ENCODE measurements at places on chromosomes 5 and 9. TPM values are rescaled to one million over a fixed set of nuclear protein-coding genes. Genes with fewer than 3 reads are reported as not detected.

Gene PDCD1LG2
- total RNA-seq = 7.8 TPM

Gene ZNF367
- total RNA-seq = 0.14 TPM

Gene RNF180
- total RNA-seq = 2.7 TPM

Gene CDH18
- total RNA-seq = under 0.01 TPM

Gene MYORG
- 14.1 TPM for total RNA-seq

Gene CDH6
- 0.14 TPM for total RNA-seq

Gene TSLP
- 1.2 TPM for total RNA-seq

Gene MARCOL
- total RNA-seq = not detected

Gene SPOCK1
- total RNA-seq = 53.3 TPM

Gene MCCC2
- 23.6 TPM for total RNA-seq

Gene ZNF618
- 2.1 TPM for total RNA-seq

Gene TGFBI
- 721 TPM for total RNA-seq

Gene LCN2
- total RNA-seq = 49.6 TPM

Gene LRRC19
- not detected for total RNA-seq

Gene ROR2
- 1.1 TPM for total RNA-seq

Gene LRRC14B
- not detected for total RNA-seq

Gene DOK3
- total RNA-seq = 0.68 TPM

Gene GEMIN5
- total RNA-seq = 31.2 TPM

Gene PCDHA9
- 0.43 TPM for total RNA-seq

Gene NFIB
- total RNA-seq = 28.8 TPM

Gene TLR4
- total RNA-seq = under 0.01 TPM

Gene OR1J2
- not detected for total RNA-seq

Gene SPINK13
- total RNA-seq = not detected

Gene TSSK1B
- under 0.01 TPM for total RNA-seq

Gene SLC36A3
- total RNA-seq = not detected

Gene PCDHB8
- 0.57 TPM for total RNA-seq

Gene NMUR2
- total RNA-seq = not detected

Gene IFNK
- total RNA-seq = not detected

Gene TOR1A
- 36.1 TPM for total RNA-seq

Gene NR5A1
- total RNA-seq = not detected

Gene PCDHAC2
- 25.5 TPM for total RNA-seq

Gene SPINK4
- total RNA-seq = not detected

Gene CCNJL
- 4.1 TPM for total RNA-seq

Gene PAEP
- total RNA-seq = not detected

Gene ANXA2R
- 1.00 TPM for total RNA-seq

Gene MRPS27
- 58.4 TPM for total RNA-seq

Gene SGCD
- not detected for total RNA-seq

Gene FCN2
- total RNA-seq = not detected

Gene NAA35
- total RNA-seq = 36.2 TPM

Gene PURA
- total RNA-seq = 14.2 TPM

Gene ST6GALNAC4
- 42.9 TPM for total RNA-seq

Gene DBH
- total RNA-seq = not detected

Gene PCDHA5
- 0.21 TPM for total RNA-seq

Gene FAM78A
- total RNA-seq = 0.34 TPM

Gene NPR3
- total RNA-seq = 6.1 TPM

Gene TMEM232
- 2.8 TPM for total RNA-seq

Gene HK3
- under 0.01 TPM for total RNA-seq

Gene BTNL8
- total RNA-seq = not detected

Gene ANKRD18B
- total RNA-seq = 8.0 TPM

Gene BTNL3
- total RNA-seq = not detected

Gene VCAN
- 205 TPM for total RNA-seq

Gene NMRK1
- 36.6 TPM for total RNA-seq

Gene IL3
- total RNA-seq = not detected

Gene LHX6
- total RNA-seq = 0.34 TPM

Gene HEMGN
- total RNA-seq = not detected

Gene ITGA1
- 1.4 TPM for total RNA-seq

Gene FGF1
- under 0.01 TPM for total RNA-seq

Data from nasal cavity respiratory epithelium epithelial cell of viscerocranial mucosa (primary cell).